GM03348 (cell line): ENCODE measurements at places on chromosomes 16 and 17.

DNA sequence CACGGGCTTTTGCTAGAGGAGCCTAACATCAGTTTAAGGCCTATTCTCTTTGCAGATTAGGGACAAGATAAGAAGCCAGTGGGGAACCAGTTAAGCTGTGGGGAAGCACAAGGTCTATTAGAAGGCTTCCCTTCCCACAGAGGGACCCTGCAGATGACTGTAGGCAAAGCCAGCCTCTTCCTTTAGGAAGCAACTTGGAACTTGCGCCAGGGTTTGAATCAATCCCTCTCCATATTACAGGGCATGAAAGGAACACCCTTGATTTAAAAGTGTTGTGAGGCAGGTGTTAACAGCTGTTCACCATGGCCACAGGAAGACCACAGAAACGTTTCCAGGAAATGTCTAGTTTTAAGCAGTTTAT, 77.3 kb downstream of the RPTOR start:
- DNase-seq: no peak

DNA sequence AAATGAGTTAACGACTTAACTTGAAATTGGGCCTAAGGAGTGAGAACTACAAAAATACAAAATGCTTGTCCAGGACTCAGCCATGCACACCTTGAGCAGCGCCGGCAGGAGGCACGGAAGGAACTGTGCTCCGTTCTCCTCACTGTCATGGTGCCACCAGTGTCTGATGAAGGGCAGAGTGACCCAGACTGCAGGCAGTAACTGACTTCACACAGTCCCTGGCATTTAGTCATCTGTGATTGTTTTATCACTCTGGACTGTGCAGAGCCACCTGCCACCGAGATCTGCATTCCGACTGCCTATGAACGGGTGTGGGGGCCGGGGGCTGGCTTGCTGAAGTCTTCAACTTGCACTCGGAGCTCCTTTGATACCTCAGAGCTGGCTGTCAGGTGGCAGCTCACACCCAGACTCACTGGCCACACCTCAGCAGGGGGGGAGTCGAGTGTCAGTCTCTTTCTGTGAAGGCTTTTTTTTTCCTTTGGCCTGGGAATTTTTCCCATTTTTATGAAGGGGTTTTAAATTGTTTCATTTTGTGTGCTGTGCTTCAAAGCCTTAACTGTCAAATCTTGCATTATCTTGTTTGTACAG, 20.2 kb upstream of the ENDOV start:
- DNase-seq: no peak

DNA sequence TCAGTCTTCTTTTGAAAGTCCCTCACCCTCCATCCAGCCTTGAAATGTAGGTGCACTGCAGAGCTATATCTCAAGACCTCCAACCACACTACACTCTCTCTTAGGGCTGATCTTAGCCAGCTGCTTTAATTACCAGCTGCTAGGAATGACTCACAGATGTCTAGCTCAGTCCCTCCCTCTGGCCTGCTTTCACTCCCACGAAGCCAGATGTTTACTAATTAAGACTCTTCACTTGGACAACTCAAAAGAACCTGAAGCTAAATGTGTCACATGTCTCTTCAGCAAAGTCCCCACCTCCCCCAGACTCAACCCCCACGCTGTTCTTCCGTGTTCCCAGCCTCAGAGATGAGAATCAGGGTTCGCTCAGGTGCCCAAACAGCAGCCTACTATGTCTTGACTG, 2.6 kb downstream of the GTF3C1 start:
- peak; percentile 88 for DNase-seq

DNA sequence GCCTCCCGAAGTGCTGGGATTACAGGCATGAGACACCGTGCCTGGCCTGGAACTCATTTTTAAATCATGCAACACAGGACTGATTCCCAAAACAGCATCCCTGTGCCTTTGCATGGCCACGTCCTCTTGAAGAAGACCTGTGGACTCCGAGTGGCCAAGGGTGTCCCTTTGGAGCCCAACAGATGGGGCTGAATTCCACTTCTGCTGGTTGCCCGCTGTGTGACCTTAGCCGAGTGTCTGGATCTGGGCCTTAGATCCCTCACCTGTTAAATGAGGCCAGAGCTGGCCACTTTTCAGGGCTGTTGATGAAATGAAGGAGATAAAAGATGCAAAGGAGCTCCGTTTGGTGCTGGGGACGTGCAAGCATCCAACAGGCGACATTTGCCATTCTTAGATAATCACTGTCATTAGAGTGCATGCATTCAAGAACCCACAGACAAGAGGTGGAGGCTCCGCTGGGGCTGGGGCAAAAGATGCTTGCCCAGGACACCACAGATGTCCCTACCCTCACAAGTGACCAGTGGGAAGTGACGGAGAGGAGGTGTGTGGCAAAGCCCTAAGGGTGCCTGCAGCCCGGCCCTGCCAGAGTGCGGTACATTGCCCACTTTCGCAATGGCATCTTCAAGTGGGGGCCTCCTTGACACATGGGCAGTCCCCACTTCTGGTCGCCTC, 354.1 kb upstream of the TNRC6C start:
- DNase-seq: no peak

DNA sequence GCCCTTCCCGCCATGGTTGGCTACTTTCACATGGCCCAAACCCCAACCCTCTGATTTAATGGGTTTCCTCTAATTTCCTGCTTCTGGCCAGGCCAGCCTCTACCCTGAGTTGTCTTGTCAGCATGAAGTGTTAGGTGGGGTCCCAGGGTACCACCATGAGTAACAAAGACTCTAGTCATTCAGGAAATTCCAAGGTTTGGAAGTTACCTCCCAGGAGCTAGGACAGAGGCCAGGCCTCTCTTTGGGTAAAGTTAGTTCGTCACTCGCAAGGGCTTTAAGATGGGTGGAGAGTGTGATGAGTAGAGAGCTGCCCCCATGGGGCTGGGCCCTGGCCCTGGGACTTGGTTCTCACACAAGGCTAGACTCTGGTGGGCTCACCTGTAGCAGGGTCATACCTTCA, 54.6 kb downstream of the PLD6 start:
- peak; percentile 20 for DNase-seq

DNA sequence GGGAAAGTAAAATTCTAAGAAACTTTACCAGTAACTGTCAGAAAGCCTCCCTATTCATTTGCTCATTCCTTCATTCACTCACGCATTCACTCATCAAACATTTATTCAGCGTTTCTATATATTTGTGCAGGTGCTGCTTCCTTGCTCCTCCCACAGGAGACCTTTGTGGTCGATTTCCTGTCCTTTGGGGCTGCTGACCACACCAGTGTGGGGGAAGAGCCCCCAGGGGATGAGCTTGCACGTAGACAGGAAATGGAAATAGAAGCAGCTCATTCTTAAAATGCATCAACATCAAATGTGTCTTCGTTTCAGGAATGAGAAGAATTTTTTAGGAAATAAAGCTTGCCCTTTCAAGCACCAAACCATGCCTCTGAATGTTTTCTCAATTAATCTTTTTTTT, 9.6 kb downstream of the PIK3R6 start:
- peak; percentile 58 for DNase-seq

GRCh38 chr17:45031231-45032173, 19.9 kb downstream of the DCAKD start:
- no peak for DNase-seq

DNA sequence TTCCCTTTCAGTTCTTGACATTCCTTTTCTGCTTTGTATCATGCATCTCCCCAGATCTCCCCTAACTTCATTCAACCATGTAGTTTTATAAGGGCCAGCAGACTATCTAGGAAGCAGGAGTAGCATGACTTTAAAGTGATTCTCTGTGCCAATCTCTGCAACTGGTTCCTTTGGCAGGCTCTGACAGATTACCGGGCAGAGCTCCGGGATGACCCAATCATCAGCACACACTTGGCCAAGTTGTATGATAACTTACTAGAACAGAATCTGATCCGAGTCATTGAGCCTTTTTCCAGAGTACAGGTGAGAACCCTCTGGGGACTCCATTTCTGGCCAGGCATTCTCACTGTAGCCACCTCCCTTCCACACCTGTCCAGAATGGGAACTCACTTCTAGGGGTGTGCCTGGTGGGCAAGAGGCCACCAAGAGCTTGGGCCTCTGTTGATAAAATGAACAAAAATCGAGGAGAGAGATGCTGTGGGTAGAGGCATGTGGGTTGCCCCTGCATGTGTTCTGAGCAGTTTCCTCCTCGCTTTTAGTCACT, 7.6 kb upstream of the CDK5R1 start:
- no peak for DNase-seq

- DNase-seq: no peak
These were observed 87.3 kb downstream of the ABCA8 start for GRCh38 chr17:68867759-68868516.
